ENCODE measurements at places on chromosomes 16 and 17.

DNA sequence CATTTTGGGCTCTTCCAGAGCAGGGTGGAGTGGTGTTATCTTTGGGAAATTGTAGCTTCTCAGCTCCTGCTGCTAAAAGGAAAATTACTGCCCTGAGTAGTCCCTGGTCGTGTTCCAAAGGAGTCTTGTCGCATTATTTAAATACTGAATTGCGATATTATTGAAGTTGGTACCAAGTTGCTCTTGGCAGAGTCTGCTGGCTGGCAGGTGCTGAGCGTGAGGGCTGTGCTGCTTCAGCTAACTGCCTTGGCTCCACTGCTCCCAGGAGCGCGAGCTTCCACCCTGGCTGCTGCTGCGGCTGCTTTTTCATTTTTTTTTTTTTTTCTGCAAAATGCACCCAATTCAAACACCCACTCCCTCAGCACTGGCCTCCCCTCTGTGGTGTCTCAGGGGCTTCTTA lies 289.8 kb downstream of the MAF start:
- DNase-seq: no peak

DNA sequence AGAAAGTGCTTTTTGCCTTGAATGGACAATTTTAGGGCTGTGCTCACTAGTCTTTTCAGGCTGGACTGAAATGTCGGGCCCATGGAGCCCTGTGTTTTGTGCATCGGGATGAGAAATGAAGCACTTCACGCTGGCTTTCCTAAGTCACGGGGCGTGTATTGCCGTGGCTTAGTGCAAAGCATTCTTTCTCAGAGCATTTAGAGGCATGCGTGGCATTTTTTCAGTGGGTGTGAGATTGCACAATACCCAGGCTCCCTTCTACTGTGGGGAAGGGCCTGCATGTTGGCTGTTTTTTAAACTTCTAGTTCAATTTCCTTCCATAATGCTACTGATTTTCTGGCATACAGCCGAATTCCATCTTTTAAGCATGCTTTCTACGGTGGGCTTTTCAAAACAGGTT lies 12.6 kb upstream of the POLR3E start:
- no peak for DNase-seq

DNA sequence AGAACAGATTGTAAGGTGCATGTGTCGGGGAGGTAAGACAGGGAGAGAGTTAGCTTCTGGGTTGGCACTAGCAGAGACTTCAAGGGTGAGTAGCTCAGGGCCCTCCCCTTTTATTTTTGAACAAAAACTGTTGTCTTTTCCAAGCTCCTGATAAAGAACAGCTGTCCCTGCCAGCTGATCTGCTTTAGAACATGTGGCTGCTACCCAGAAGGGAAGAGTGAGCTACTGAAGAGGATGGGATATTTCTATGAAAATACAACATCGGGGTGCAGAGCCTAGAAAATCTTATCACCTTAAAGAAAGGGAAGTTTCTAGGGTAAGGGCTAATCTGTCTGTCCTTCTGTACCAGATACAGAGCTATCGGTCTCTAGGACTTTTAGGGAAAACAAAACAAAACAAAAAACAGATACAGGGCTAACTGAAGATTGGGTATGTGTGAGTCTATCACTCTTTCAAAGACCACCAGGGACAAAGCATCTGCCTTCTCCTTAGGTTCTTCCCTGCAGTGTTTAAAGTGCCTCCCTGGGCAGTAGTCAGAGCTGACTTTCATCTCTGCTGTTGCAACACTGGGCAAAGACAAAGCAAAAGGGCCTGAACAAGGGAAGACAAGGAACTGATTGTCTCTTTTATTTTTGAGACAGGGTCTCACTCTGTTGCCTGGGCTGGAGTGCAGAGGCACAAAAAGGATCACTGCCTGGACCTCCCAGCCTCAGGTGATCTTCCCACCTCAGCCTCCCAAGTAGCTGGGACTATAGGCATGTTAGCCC lies 5.0 kb upstream of the DHRS13 start:
- no peak for DNase-seq

DNA sequence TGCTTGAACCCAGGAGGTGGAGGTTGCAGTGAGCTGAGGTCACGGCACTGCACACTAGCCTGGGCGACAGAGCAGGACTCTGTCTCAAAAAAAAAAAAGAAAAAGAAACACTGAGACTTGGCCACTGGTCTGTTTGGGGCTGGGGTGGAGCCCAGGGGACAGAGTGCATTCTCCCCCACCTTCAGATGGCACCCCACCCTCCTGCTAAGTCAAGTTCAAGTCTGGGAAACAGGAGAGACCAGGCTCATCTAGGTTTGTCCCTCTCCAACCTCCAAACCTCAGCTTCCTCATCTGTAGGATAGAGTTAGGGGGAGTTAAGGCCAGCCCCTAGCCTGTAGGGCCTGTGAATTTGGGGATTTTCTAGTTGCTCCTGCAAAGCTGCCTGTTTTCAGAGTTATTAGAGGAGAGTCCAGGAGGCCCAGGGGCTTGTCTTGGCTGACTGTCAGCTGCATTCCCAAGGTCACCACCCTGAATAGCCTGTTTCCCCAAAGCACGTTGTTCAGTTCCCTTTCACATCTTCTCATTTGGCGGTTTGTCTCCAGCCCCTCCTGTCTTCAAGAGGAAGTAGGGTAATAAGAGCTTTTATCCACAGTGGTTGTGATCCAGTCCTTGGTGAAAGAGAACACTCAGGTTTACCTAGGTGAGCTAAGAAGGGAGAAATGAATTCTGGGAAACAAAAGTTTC lies 2.2 kb downstream of the MT3 start:
- no peak for DNase-seq

DNA sequence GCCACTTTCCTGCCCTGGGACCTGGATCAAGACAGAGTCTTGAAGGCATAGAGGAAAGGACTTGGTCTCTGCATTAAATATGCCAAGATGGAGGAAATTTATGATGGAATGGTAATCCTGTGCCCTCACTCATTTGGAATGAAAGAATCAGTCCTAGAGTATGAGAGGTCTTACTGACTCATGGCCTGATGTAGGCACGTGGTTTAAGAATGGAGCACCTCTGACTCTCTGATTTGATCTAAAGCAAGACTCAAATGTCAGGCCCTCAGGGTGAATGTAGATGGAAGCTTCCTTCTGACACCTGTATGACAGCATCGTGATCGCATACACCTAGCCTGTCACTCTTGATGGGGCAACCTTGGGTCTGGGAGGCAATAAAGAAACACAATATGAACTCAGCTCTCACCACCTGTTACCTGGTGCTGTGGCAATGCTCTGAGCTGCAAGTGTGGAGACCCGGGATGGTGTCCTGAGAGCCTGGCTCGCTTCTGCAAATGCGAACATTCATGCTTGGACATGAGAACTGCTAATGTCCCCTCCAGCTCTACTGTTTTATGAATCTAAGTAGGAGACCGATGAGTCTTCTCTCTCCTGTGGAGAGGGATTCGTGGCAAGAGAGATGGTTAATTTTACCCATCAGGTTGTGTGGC lies 229.9 kb downstream of the ABCC12 start:
- DNase-seq: no peak

Data from skeletal muscle cell (primary cell).